SHP77 treated with DMSO at 0.1 percent for 48 hours (cell line): ENCODE measurements at places on chromosomes 3 and 15.

- no peak for DNase-seq
Observed at GRCh38 chr3:181919375-181919774, 207.7 kb downstream of the SOX2 start.

GRCh38 chr15:41331833-41332193 is 578 bp downstream of the OIP5 start:
- DNase-seq: no peak

- DNase-seq: no peak
Observed at GRCh38 chr15:55074431-55074830, 122.3 kb downstream of the RSL24D1 start.

GRCh38 chr3:50436114-50436674 is 67.2 kb downstream of the CACNA2D2 start:
- DNase-seq: peak; percentile 31
